Heart right ventricle (tissue), 16 donors: ENCODE measurements at places on chromosomes 1 and 21. TPM values are rescaled to one million over a fixed set of nuclear protein-coding genes. Genes with fewer than 3 reads are reported as not detected.
A peak's percentile ranks its signal among the peaks of the same experiment; 100 is the strongest.

DFFB gene
- polyA plus RNA-seq = 1.5 TPM

MARK1 gene
- 6.9 TPM for polyA plus RNA-seq

ANGPTL3 gene
- not detected for polyA plus RNA-seq

DLGAP3 gene
- polyA plus RNA-seq = 0.10 TPM

GRCh38 chr1:82015444-82015843 lies 214.7 kb downstream of the ADGRL2 start:
- no peak for DNase-seq

- DNase-seq = no peak
Measured at GRCh38 chr1:44521378-44522080, 116.5 kb downstream of the RNF220 start.

GRCh38 chr1:233665575-233666270 lies 51.8 kb downstream of the KCNK1 start:
- no peak for DNase-seq

DNA sequence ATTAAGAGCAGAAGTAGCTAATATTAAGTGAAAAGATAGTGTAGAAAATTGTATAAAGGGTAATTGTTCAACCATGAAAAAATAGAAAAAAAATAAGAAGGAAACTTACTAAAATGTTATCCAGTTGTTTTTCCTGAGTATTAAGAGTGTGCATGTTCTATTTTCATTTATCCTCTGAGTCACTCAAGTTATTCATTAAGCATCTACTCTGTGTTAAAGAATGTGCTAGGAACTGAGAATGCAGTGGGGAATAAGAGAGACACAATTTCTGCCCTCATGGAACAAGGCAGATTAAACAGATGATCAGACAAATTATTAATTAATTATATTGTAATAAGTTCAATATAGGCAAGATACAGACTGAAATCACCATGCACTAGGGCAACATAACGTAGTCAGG lies 10.8 kb upstream of the PIGK start:
- no peak for DNase-seq

DNA sequence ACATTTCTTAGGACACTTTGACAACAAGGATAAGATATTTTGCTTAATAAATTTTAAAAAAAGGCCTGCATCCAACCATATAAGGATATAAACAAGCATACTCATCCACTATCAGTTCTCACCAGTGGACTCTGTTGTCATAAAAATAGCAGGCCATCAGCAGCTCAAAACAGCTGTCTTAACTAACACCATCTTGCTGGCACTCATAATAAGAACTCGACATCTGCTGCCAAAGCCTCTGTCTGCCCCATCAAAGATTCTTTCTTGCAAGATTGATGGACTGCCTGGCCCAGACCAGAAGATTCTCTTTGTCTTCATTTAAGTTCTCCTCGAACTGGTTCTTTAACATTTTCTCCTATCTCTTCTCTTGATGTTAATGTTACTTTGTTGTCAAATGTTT lies 10.1 kb downstream of the JMJD4 start:
- no peak for DNase-seq

DNA sequence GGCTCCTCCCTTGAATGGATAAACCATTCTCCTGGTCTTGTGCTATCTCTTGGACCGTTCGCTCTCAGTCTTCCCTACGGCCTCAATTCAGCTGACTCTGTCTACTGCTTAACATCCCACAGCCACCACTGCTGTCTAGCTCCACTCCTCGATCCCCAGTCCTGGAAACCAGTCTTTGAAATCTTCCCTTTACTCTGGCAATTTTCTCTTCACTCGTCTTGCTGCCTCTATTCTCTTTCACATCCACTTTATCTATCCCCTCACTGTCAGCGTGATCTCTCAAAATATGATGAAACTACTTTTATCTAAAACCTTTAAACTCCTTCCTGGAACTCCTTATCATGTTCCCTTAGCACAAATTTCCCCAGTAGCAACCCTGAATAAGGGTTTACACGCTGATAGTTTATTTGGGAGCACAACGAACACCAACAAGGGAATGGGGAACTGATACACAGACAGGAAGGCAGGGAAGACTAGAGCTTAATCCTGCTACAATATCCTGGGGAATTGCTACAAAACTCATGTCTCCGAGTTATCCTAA lies 131.6 kb upstream of the SAMSN1 start:
- DNase-seq = no peak

DNA sequence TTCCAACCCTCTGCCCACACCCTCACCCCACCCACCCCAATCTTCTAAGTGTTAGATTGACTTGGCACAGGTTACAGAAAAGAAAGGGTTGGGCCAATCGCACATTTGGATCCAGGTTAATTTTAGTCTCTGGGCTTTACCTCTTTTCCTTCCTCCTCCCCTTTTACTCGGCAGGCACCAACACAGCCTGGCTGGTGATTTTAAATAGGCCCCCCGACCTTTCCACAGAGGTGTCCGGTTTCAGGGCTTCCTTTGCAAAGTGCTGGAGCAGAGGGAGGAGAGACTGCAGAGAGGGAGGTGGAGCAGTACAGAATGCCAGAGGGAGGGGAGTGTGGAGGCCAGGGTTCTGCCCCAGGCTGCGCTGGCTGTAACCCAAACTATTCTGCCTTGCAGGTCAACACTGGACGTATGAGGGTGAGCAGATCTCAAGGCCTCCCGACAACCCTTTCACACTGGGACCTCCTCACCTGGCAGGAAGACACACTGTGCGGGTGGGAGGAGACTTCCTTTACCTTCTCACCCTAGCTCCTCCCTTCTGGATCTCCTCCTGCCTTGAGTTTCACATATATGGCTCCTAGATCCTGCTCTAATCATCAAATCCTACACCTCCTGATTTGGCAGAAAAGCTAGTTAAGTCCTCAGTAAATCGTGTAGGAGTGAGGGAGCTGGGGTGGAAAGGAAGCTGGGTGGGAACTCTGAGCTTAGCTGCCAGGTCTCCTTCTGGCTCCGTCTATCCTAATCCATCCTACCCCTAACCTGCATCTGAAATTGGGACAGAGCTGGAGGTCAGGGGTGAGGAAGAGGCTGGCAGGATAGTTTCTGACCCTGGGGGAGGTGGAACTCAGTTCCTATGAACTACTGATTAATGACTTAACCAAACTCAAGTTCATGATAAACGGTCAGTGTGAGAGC lies 2.4 kb downstream of the CA14 start:
- no peak for DNase-seq

DNA sequence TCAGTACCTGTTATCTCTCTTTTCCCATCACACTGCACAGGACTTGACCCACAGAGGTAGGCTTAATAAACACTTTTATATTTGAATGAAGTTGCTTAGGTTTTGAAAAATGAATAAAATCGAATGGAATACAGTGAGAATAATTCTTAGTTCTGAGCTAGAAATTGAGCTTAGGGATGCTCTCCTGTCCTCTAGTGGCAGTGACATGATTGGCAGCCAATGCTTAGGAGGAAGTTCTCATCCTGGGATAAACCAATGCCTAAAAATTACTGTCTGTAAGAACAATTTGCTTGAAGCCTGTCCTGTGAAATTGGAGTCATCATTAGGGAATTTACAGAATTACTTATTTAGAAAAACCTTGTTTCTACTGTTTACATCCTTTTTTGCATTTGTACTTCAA lies 21.3 kb upstream of the CYP4X1 start:
- no peak for DNase-seq

DNA sequence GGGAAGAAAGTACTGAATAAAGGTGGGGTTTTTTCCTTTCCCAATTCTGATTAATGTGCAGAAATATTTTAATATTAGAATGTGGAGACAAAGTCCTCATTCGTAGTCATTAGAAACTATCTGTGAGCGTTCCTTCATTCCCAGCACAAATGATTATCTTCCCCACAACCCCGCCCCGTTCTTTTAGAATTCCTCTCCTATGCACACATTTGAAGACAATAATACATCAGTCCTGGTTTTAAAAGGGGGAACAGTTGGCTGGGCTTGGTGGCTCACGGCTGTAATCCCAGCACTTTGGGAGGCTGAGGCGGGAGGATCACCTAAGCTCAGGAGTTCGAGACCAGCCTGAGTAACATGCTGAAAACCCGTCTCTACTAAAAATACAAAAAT lies 876 bp downstream of the ALDH9A1 start:
- DNase-seq = no peak

DNA sequence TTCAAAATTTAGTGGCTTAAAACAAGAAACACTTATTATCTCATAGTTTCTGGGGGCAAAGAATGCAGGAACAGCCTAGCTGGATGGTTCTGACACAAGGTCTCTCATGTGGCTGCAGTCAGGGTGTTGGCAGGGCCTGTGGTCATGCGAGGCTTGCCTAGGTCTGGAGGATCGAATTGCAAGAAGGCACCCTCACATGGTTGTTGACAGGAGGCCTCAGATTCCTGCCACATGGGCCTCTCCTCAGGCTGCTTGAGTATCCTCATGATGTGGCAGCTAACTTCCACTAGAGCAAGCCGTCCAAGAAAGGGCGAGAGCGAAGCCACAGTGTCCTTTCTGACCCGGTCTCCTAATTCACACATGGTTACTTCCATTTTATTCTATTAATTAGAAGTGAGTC lies 6.2 kb upstream of the NRIP1 start:
- DNase-seq = no peak

- no peak for DNase-seq
Measured at GRCh38 chr1:88284666-88285366, 399.3 kb upstream of the PKN2 start.

- no peak for DNase-seq
Measured at GRCh38 chr1:9618909-9619679, 30.4 kb downstream of the TMEM201 start.

DNA sequence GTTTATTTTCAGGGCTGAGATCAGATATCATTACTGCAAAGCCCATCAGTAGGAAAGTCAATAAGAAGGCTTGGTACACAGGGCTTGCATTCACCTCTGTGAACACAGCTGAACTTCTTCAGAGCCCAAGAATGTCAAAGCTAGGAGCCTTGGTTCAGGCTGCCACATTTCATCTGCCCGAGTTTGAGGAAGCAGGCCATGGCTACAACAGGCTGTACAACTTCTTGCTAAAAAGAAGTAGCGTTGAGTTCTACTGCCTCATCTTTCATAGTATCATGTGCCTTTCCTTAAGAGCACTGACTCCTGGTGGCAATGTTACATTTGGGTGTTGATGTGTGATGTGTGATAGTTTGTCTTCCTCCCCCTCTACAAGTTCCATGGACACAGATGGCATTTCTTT lies 10.1 kb downstream of the C1orf162 start:
- no peak for DNase-seq

GRCh38 chr1:156663178-156663577 lies 14.0 kb downstream of the NES start:
- DNase-seq = peak; percentile 52

DNA sequence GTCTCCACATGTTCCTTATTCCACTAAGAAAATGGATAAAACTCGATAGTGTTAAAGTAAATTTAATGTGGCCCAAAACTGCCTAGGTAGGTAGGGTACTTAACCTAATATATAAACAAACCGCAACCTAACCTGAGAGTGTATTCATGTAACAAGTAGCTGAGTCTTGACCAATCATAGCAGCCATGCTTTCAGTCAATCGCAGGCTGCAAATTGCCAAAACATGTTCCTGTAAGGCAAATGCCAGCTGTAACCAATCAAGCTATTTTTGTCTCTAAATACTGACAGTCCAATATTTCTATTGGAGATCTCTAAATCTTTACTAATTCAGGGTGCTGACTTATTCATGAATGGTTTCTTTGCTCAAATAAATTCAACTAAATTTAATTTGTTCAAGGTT lies 3.1 kb upstream of the HMGCS2 start:
- no peak for DNase-seq

DNA sequence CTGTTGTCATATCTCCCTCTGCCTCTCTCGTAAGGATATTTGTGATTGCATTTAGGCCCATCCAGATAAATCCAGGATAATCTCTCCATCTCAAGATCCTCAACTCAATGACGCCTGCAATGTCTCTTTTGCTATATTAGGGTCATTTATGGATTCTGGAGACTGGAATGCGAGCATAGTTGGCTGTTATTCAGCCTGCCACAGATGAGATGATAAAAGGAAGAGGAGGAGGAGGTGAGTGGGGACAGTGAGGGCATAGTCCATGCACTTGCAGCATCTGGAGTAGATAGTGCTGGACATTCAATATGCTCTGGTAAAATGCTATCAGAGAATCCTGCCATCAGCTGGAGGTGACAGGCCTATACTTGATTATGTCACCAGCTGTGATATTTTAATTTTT lies 131.6 kb upstream of the CACNA1E start:
- no peak for DNase-seq

DNA sequence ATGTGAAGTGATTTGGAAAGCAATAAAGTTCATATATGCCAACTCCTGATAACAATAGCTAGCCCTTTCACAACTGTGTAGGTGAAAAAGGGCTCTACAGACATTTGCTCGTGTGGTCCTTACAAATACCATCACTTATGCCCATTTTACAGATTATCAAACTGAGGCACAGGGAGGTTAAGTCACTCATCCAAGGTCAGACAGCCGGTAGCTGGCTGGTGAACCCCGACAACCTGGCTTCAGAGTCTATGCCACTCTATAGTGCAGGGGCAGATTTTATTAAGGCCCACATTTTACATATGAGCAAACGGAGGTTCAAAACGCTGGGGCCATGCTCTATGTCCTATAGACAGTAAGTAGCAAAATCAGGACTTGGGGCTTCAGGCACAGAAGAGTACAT lies 280.5 kb downstream of the RRAGC start:
- DNase-seq = no peak
